T-helper 2 cell treated with Interferon-gamma antibody and Interleukin-4, amounts not matched to agents 5 μg/mL and 100 μg/mL, for 36 hours (primary cell): ENCODE measurements at places on chromosomes 13 and 19.

DNA sequence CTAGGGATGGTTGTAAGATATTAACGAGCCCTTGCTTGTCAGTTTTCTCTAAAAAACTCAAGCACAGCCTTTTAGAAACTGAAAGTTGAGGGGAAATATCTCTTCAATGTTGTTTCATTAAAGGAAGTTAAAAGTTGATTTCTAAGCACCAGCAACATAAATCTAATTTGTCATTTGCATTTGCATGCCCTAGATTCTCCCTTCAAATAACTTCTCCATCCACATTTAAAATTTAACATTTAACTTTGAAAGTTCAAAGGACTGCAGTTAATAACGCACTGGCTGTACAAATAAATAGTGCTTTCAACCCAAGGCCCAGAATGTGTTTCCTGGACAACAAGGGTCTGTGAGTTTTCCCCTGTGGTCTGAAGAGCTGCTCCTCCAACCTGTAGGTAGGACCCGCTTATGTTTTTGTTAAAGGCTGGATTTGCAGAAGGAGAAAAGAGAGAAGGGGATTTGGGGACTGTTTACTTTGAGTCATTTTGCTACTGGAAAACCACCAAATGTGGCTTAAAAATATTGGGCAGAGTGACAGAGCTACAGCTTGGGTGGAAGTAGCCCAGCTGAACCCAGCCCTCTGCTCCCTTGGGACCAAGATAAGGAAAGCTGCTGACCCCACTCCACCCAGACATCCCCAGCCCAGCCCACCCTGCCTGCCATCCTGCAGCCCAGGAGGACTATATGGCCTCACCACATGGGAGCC, 39.8 kb downstream of the TNFRSF19 start:
- DNase-seq = no peak

DNA sequence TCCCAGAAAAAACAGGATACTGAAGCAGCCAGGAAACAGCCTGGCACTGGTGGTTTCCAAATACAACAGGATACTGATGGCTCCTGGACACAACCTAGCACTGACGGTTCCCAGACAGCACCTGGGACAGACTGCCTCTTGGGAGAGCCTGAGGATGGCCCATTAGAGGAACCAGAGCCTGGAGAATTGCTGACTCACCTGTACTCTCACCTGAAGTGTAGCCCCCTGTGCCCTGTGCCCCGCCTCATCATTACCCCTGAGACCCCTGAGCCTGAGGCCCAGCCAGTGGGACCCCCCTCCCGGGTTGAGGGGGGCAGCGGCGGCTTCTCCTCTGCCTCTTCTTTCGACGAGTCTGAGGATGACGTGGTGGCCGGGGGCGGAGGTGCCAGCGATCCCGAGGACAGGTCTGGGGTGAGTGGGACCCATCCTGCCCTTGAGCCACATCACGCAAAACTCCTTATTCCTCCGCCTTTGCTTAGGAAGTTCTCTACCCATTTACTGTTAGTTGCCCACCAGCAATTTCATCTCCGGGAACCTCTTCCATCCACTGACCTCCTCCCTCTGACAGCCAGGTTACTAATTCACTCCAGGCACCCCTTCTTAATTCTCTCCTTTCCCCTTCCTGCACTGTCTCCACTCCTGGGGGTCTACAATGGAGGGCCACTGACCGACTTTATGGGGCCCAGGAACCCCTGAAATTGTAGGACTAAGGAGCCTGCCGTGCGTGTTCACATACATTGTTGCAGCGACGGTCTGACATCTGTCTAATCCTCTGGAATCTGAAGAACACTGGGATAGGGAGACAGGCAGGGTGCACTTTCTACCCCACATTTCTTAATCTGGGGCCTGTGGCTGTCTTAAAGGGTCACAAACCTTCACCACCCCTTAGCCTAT, 1.2 kb downstream of the ITPKC start:
- no peak for DNase-seq

DNA sequence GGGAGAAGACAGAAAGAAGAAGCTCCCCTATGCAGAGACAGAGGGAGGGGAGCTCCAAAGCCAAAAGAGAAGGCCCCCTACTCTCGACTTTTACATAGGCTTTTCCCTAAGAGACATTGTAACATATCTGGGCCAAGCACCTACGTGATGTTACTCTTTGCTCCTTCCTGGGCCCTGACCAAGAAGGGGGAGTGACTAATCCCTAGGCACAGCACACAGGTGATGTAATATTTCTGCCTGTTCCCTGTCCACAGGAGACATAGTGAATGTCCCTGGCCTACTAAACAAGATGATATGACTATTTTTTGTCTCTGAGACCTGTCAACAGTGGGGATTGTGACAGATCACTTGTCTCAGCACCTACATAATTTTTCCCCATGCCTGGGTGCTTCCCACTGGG, 15.9 kb upstream of the ZNF254 start:
- DNase-seq = no peak

DNA sequence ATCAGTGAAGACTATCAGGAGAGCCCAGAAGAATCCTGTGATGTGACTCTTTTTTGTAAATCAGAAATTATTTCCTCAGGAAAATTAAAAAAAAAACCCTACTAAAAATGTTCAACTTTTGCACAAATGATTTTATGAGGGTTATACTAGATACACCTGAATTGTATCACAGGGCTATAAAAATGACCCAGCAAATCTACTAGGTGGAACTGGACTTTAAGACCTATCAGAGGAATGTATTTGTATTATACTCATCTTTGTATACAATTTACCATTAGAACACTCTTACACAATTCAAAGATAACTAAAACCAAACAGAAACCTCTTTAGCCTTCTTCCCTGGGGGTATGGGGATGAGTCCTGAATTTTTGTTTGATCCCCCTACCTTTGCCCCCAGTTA, 7.2 kb downstream of the FBXL3 start:
- no peak for DNase-seq

- DNase-seq = peak; percentile 67
Observed at GRCh38 chr19:47228168-47228936, 2.6 kb downstream of the BBC3 start.

GRCh38 chr13:33376212-33376611, 90.7 kb upstream of the STARD13 start:
- DNase-seq = no peak

DNA sequence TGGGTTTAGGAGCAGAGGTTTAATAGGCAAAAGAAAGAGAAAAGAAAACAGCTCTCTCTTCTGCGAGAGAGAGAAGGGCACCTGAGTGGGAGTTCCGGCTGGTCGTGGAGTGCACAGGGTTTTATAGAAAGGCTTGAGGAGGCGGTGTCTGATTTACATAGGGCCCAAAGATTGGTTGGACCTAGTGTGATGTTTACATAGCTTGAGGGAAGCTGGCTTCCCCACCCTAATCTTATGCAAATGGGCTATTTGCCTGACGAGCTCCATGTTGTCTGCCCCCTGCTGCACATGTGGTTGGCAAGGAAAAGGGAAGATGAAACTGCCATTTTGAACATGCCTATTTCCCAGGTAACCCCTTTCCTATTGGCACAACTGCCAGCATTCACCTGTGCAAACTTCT, 21.5 kb upstream of the MEDAG start:
- no peak for DNase-seq

- no peak for DNase-seq
Observed at GRCh38 chr19:5804516-5805461, at the start of gene NRTN. Gene NRTN (plus strand): TSS chr19:5805067. CDS start chr19:5824166, 19,099 bp downstream.

DNA sequence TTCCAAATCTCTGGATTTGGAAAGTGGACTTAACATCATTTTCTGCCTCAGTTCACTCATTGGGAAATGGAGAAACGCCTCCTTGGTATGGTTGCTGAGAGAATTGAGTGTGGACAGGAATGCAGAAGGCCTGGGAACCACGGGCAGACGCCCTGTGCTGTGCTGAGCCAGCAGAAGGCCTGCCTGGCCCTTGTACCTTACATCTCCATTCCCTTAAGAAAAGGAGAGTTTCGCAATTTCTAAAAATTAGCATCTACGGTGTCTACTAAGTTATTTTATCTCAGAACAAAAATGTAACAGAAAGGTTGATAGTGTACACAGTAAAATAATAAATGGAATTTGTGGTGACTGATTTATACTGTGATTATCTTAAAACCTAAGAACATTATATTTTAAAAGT, 78.7 kb downstream of the IPO5 start:
- DNase-seq = no peak

DNA sequence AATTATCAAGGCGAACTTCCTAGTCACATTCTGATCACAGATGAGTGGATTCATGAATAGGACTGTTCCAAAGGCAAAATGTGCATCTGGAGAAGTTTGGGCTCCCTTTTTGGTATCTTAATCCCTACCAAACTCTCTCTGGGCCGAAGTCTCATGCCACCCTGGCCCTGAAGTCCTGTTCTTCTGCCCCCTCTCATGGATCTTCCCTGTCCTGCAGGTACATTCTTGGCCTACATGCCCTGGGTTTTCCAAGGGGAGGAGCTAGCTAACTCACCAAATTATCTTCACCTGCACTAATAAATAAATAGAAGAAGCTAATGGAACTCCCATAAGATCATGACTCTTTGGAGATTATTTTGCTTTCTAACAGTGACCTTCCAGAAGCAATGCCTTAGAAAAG, 50.3 kb downstream of the SERTM1 start:
- DNase-seq = no peak

GRCh38 chr13:112964971-112965492, 4.0 kb upstream of the MCF2L start:
- no peak for DNase-seq

GRCh38 chr13:41370736-41371135, 59.7 kb downstream of the NAA16 start:
- DNase-seq = no peak

DNA sequence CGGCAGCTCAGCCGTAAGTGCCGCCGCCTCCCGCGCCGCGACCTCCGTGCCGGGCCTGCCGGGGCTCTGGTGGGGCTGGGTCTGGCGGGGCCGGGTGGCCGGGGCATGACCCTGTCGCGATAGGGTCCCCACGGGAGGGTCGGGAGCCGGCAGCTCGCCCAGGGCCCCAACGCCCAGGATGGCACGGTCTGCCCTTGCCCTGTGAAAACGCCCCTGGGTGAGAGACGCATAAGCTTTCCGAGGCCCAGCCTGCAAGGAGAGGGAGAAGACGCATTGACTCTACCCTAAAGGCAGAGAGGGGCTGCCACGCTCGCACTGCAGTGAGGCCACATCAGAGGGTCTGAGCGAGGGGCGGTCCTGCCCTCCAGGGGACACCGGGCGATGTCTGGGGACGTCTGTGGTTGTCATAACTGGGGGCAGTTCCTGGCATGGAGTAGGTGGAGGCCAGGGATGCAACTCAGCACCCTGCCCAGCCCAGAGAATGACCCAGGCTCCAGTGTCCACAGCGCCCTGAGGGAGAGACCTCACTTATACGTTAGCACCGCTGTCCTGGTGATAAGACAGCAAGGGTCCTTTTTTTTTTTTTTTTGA, 539 bp downstream of the ZNF554 start:
- DNase-seq = no peak

GRCh38 chr13:112965573-112966115, 3.4 kb upstream of the MCF2L start:
- DNase-seq = no peak

DNA sequence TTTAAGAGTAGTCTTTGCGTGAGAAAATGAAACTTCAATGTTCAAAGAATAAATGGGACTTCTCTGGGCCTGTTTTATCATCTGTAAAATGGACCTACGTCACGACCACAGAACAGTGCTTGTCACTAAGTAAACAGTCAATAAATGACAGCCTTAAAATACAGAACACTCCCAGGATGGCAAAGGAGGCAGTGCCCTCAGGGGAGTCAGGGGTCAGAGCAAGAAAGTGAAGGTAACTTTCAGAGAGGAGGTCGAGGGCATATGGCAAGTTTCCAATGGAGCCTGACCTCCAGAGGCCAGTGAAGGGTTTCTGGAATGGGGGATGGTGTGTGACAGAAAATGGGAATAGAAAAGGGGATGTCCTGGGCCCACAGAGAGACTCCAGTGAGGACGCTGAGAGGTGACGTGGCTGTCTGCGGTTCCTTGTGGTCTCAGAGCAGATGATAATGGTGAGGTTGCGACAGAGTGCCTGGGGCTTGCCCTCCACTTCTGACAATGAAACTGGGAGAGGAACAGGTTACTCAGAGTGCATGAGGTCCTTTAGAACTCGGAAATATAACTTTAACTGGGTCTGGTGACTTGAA, 91.8 kb downstream of the UBL3 start:
- DNase-seq = peak; percentile 71

DNA sequence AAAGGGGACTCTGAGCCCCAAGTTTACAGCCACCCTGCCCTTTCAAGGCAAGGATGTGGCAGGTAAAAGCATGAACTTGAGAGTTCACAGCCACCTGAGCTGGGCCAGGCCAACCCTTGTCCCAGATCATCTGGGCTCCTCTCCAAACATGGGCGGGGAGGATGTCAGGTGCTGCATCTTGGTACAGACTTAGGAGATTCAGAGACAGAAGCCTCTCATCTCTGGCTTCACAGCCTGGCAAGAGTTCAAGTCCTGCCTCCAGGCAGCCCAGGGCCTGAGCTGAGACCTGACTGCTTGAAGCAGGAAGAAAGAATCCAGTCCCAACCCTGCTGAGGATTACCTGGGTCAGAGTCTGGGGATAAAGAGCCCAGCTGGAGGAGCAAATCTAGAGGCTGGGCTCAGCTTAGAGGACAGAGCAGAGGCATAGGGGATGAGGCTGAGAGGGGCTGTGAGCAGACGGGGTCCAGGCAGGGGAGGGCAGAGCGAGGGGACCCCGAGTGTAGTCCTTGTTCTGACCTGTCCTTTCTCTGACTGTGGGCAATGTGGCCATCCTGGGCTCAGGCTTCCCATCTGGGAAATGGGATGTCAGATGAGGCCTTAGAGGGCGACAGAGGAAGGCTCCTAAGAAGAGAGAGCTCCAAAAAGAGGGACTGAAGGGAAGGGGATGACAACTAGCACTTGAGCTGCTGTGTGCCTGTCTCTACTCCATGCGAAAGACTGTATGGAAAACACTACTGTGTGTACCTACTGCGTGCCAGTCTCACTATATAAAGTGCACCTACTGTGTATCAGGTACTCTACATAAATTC, 6.6 kb upstream of the OR10H5 start:
- DNase-seq = no peak

GRCh38 chr13:82566864-82567263, 1315.4 kb downstream of the SLITRK1 start:
- DNase-seq = no peak

GRCh38 chr13:45849408-45849807, 2.1 kb downstream of the SIAH3 start:
- DNase-seq = no peak

DNA sequence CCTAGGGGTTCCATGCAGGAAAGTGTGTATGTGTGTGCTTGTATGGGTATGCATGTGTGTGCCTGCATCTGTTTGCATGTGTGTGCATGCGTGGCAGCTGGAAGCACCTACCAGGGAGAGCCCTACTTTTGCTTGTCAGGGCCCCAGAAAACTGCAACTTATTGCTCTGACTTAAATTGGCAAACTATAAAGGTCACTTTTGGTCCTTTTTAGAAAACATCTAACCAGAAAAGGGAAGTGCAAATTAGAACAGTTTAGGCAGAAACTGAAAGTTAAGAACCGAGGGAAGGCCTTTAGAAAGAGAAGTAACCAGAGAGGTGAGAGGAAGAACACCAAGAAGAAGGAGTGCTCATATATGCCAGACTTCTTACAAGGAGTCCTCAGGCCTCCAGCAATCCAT, 32.5 kb downstream of the DLEU7 start:
- DNase-seq = no peak

GRCh38 chr19:2054763-2055162, 3.7 kb upstream of the MKNK2 start:
- no peak for DNase-seq

- DNase-seq = no peak
Observed at GRCh38 chr13:44927968-44928367, 61.3 kb downstream of the NUFIP1 start.

- no peak for DNase-seq
Observed at GRCh38 chr13:59835569-59835968, 328.2 kb downstream of the DIAPH3 start.

- no peak for DNase-seq
Observed at GRCh38 chr13:96248103-96248502, 158.2 kb downstream of the HS6ST3 start.

GRCh38 chr19:39582891-39583625, 19.3 kb upstream of the LGALS13 start:
- DNase-seq = peak; percentile 9
